GM20000 (cell line): ENCODE measurements at places on chromosomes 13 and 19.

DNA sequence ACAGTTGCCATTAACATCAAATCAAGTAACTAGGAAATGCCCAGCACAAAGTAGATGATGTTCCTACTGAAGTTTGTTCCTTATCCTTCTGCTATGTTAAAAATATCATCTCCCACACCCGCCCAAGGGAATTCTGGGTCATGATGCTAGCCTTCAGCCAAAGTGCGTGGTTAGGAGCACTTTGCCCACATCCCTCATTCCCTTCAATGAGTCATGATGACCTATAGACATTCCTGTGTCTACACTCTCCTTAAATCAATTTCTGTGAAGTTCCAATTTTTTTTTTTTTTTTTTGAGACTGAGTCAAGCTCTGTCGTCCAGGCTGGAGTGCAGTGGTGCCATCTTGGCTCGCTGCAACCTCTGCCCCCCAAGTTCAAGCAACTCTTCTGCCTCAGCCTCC lies 17.0 kb downstream of the RXFP2 start:
- DNase-seq: no peak

- DNase-seq: no peak
Observed at GRCh38 chr13:108677806-108678205, 48.4 kb downstream of the MYO16 start.

DNA sequence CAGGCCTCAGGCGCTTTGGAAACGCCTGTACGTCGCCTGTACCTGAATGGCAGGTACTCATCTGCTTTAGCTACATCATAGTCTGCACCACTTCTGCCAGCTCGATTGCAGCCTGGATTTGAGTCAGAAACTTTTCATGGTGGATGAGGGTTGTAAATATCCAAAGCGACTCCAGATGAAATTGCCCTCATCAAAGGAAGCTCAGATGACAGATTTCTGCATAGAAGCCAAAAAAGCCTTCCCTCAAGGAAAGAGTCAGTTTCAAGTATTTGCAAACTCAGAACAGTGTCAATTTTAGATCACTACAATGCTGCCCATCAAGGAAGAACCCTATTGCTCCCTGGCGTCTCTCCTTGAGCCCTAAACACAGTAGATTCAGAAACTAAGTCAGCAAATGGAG lies 38.8 kb upstream of the IGFL4 start:
- DNase-seq: no peak

- DNase-seq: no peak
Observed at GRCh38 chr13:94228763-94229162, 250.7 kb downstream of the DCT start.

DNA sequence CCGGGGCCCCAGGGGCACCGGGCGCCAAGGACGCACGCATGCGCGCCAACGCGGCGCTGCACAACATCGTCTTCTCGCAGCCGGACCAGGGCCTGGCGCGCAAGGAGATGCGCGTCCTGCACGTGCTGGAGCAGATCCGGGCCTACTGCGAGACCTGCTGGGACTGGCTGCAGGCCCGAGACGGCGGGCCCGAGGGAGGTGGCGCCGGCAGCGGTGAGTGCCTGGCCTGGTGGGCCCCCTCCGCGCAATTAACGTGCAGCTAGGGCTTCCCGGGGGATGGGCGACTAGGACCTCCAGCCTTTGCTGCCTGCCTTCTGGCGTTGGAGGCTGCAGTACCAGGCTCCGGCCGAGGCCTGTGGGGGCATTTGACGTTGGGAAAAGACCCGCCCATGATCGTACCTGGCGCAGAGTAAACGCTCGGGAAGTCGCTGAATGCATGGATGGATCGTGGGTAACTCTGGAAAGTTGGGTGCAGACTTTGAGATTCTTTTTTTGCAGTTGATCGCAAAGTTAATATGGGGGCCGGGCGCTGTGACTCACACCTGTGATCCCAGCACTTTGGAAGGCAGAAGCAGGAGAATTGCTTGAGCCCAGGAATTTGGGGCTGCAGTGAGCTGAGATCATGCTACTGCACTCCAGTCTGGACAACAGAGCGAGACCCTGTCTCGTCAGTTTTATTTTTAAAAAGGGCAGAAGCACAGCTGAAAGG lies 7.3 kb downstream of the APC2 start:
- DNase-seq: no peak

DNA sequence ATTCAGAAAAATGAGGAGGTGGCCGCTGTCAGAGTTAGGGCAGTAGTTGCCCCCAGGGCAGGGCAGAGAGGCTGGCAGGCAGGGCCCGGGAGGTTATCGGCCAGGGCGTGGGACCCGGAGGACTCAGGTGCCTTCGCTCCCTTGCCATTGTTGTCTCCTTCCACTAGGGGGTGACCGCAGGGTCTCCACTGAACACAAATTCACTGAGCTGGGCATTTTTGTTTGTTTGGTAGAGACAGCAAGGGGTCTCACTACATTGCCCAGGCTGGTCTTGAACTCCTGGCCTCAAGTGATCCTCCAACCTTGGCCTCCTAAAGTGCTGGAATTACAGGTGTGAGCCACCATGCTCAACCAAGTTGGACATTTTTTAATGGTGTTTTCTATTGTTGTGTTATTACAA lies 25.1 kb downstream of the CARS2 start:
- DNase-seq: no peak

DNA sequence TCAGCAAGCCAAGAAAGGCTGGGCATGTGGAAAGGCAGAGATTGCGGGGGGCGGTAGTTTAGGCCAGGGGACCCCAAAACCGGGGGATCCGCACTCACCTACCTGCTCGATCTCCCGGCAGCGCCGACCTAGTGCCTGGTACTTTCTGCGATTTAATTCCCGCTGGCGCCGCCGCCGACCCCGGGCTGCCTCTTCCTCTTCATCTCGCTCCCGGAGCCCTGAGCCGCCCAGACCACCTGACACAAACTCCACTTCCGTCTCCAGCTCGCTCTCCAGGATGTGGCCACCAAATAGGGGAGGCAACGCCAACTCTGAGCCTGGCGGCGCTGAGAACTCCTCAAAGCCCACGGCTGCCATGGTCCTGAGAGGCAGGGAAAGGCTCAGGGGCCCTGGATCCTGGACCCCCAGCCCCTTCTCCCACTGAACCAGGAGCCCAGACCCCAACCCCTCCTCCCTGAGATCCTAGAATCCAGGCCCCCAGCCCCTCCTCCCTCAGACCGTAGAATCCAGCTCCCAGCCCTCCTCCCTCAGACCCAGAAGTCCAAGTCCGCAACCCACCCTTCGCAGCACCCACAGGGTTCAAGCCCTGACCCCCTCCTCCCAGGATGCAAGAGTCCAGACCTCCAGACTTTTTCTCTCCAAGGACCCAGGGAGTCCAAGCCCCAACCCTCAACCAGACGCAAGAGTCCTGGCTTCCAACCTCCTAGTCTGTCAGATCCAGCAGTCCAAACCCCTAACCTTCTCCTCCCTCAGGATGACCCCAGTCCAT lies 933 bp downstream of the TFPT start:
- peak; percentile 71 for DNase-seq

DNA sequence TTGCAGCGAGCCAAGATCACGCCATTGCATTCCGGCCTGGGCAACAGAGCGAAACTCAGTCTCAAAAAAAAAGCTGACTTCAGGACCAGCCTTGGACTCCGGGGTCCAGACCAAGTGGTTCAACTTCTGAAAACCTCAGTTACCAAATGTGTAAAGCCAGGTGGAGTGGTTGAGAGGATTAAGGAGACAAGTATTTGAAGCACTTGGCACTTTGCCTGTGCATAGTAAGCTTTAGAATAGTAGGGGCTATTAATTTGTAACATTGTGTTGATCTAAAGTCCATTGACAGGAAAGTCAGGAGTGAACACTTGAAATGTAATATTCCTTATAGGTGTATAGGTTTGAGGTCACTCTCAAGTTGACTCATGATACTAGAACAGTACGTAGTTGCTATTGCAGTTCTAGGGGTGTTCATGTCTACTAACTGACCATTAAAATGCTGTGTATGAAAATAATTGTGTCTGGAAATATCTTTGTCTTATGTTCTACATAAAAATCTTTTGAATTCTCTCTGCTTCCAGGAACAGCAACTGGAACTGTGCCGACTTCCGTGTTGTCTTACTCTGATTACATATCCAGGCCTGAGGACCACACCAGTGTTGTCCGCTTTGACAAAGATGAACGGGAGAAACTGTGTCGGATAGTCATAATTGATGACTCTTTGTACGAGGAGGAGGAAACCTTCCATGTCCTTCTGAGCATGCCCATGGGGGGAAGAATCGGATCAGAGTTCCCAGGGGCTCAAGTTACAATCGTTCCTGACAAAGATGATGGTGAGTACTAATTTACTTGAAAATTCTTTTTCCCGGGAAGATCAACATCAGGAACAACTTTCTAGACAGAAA lies 97.4 kb downstream of the FREM2 start:
- no peak for DNase-seq

- DNase-seq: no peak
Observed at GRCh38 chr13:20939662-20940061, 37.1 kb upstream of the XPO4 start.

DNA sequence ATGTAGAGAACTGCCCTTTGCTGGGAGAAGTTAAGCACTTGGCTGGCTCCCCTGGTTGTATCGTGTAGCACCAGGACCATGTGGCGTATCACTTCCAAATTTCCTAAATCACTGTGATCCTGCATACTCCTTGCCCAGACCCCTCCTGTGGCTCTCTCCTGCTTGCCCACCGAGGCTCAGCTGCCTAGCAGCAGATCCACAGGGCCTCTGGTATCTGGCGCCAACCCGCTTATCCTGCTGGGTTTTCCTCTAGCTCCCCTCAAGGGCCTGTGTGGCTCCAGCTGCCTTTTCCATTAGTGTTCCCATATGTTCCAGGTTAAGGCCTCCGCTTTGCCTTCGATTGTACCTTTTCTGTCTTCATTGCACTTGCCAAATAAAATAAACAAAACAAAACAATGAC lies 16.5 kb downstream of the LRCH1 start:
- DNase-seq: no peak

GRCh38 chr19:50764409-50764808 lies 5.9 kb upstream of the GPR32 start:
- DNase-seq: no peak

DNA sequence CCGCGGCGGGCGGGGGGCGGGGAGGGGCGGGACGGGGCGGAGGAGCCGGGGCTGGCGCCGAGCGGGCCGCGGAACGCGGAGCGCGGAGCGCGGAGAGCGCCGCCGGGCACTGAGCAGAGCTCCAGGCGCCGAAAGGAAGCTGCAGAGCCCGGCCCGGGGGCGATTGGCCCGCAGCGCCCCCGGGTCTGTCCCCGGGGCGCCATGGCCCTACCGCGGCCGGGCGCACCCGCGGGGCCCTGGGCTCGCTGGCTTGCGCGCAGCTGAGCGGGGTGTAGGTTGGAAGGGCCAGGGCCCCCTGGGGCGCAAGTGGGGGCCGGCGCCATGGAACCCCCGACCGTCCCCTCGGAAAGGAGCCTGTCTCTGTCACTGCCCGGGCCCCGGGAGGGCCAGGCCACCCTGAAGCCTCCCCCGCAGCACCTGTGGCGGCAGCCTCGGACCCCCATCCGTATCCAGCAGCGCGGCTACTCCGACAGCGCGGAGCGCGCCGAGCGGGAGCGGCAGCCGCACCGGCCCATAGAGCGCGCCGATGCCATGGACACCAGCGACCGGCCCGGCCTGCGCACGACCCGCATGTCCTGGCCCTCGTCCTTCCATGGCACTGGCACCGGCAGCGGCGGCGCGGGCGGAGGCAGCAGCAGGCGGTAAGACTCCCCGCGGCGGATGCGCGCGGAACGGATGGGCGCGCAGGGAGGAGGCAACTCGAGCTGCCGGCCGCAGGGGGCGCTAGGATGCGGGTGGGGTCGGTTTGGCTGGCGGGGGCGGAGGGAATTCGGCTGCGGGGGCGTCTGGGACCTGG lies at the start of gene PDE4A:
PDE4A (plus strand) TSS at position 95 of the 796 bp plus-strand sequence; CDS start at position 322, 227 bp downstream.
- DNase-seq: peak; percentile 71

GRCh38 chr19:2150794-2151338 lies 500 bp downstream of the AP3D1 start:
- peak; percentile 13 for DNase-seq

- peak; percentile 88 for DNase-seq
Observed at GRCh38 chr19:49017666-49018351, 918 bp upstream of the LHB start.

DNA sequence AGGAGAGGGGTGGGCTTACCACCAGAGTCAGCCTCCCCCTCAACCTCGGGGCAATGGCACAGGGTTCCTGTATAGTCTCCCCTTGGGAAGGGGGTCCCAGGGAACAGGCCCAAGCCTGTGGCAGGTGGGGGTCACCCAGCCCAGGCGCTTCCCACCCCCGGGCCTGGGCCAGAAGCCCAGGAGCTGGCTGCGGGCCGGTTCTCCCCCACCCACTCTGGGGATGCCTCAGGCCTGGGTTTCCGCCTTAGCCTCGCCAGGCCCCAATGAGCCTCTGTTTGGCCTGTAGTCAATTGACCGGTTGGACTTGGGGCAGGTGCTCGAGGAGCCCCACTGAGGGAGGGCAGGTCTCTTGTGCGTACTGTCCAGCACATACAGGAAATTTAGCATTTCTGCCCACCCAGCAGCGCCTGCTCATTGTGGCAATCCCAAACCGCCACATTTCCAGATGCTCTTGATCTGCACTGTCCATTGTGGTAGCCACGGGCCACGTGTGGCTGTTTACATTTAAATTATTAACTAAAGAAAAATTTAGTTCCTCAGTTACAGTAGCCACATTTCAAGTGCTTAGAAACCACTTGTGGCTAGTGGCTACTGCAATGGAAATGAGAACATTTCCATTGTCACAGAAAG lies 9.9 kb downstream of the LYL1 start:
- no peak for DNase-seq

DNA sequence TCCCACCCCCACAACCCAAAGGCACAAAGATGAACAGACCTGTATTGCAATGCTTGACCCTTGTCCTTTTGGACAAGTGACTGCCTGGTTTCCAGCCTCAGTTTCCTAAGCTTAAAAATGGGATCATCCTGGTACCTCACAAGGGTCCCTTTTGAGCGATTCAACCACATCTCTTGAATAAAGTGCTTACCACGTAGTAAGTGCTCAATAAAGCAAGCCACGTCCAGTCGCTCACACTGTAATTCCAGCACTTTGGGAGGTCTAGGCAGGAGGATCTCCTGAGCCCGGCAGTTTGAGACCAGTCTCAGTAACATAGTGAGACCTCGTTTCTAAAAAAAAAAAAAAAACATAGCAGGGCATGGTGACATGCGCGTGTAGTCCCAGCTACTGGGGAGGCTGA lies 1.2 kb downstream of the DLL3 start:
- no peak for DNase-seq

- DNase-seq: no peak
Observed at GRCh38 chr13:64164435-64164834, 2748.8 kb upstream of the PCDH20 start.

GRCh38 chr19:4077800-4078684 lies 11.3 kb upstream of the ZBTB7A start:
- DNase-seq: peak; percentile 82

DNA sequence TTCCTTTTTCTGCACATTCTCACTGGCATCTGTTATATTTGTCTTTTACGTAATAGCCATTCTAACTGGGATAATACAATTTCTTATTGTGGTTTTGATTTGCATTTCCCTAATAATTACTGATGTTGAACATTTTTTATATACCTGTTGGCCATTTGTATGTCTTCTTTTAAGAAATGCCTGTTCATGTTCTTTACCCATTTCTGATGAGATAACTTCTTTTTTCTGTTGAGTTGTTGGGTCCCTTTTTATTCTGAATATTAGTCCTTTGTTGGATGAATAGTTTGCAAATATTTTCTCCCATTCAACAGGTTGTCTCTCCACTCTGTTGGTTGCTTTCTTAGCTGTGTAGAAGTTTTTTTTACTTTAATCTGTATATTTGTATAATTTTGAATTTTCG lies 147.7 kb upstream of the TRPC4 start:
- no peak for DNase-seq
